CD8-positive, alpha-beta memory T cell (primary cell): ENCODE measurements at places on chromosomes 2 and 18. TPM values are rescaled to one million over a fixed set of nuclear protein-coding genes. Genes with fewer than 3 reads are reported as not detected.
A peak's percentile ranks its signal among the peaks of the same experiment; 100 is the strongest.

The RETREG2 gene
- 67.6 TPM for total RNA-seq

The CYS1 gene
- total RNA-seq = 0.20 TPM

The IL36B gene
- not detected for total RNA-seq

The GULP1 gene
- total RNA-seq = not detected

The IL1R1 gene
- 3.7 TPM for total RNA-seq

The OSBPL1A gene
- 1.3 TPM for total RNA-seq

The ZSWIM2 gene
- total RNA-seq = not detected

The GALNT5 gene
- not detected for total RNA-seq

The FAM110C gene
- 0.48 TPM for total RNA-seq

The ADCYAP1 gene
- not detected for total RNA-seq

The HAAO gene
- 0.27 TPM for total RNA-seq

The MOB4 gene
- 21.9 TPM for total RNA-seq

The ESPNL gene
- total RNA-seq = not detected

The MOB1A gene
- total RNA-seq = 177 TPM

The ARID5A gene
- total RNA-seq = 147 TPM

The MPV17 gene
- total RNA-seq = 86.4 TPM

The LYG1 gene
- total RNA-seq = 1.1 TPM

The ANKRD53 gene
- total RNA-seq = 0.35 TPM

GRCh38 chr18:11511434-11512095, 97.8 kb upstream of the SLC35G4 start:
- DNase-seq = no peak
- no peaks in the 10 kb centered on the region for H3K36me3 ChIP-seq
- H3K27me3 ChIP-seq = no peaks in the 10 kb centered on the region
- no peak overlapping the region for H3K27ac ChIP-seq
- H3K4me1 ChIP-seq = no peaks in the 10 kb centered on the region

DNA sequence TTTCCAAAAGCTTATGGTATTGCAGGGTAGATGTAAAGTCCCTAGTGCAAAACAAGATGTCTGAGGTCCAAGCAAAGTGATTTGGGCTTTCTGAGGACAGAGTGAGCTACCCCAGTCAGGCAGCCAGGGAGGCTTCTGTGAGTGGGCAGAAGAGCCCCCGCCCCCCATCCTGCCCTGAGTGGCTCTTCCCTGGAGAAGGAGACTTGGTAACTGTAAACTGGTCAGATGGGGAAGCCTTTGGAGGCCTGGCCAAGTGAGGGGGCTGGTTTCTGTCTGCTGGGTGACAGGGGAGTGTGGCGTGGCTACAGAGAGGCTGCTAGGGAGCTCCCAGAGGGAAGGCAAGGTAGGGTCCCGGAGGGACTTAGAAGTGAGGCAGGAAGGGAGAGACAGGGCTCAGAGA, 181.3 kb upstream of the HAAO start:
- no peaks in the 10 kb centered on the region for H3K4me1 ChIP-seq
- no peak overlapping the region for H3K27ac ChIP-seq
- no peak overlapping the region for H3K4me3 ChIP-seq
- DNase-seq = no peak
- no peaks in the 10 kb centered on the region for H3K36me3 ChIP-seq

DNA sequence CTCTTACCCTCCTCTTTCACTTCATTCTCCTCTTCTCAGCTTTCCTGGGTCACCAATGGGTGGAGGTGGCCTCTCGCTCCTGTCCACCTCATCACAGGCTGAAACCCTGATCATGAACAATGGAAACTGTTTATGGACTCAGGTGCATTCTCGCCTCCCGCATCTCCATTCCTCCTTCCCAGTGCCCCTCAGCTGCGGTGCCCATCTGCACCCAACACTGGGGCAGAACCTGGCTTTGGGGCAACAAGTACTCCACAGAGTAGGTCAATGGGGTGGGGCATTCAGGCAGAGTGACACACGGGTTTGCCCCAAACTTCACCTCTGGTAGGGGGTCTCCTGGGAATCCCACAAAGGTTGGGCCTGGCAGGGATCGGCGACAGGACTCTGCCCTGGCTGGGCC, 199.5 kb downstream of the RTP5 start:
- no peak for DNase-seq
- no peaks in the 10 kb centered on the region for H3K27me3 ChIP-seq
- H3K4me1 ChIP-seq = no peaks in the 10 kb centered on the region
- no peak overlapping the region for H3K4me3 ChIP-seq
- no peak overlapping the region for H3K27ac ChIP-seq

DNA sequence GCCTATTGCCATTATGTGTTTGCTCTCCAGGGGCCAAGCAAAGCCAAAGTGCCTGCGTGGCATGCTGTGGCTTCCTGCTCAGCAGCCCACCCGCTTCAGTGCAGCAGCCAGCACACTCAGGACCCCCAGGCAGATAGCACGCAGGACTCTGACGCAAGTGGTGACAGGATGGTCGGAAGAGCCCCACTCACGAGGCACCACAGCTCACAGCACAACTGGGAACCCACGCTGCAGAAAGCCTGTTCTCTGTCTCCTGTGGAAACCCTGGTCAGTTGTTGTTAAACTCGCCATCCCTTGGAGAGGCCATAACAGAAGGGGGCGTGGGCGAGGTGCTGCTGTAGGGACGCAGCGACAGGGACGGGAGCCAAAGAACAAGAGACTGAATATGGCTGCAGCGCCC, 76.4 kb downstream of the HDAC4 start:
- DNase-seq = no peak
- no peaks in the 10 kb centered on the region for H3K27me3 ChIP-seq
- H3K4me3 ChIP-seq = no peak overlapping the region
- no peaks in the 10 kb centered on the region for H3K36me3 ChIP-seq

DNA sequence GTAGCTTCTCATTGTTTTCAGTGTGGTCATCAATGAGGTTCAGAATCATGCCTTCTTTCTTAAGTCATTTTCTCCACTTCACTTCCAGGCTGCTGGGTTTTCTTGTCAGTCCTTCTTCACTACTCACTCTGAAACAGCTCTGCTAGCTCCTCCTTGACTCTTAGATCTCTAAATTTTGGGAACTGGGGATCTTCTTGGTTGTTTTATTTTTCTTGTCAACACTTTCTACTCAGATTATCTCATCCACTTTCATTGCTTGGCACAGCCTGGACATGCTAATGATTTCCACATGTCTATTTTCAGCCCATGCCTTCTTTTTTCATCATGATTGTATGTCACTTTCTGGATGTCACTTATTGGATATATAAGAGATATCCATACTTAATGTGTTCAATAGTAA, 517.8 kb upstream of the DSEL start:
- H3K27ac ChIP-seq = no peak overlapping the region
- H3K36me3 ChIP-seq = no peaks in the 10 kb centered on the region
- no peaks in the 10 kb centered on the region for H3K4me1 ChIP-seq
- H3K27me3 ChIP-seq = no peaks in the 10 kb centered on the region

- H3K4me1 ChIP-seq = peaks cover 23% of the 10 kb centered on the region
- peak; percentile 46 for DNase-seq
- H3K36me3 ChIP-seq = no peaks in the 10 kb centered on the region
- H3K27ac ChIP-seq = no peak overlapping the region
- no peaks in the 10 kb centered on the region for H3K27me3 ChIP-seq
These were observed 132.2 kb downstream of the SMAD7 start for GRCh38 chr18:48818329-48819254.

DNA sequence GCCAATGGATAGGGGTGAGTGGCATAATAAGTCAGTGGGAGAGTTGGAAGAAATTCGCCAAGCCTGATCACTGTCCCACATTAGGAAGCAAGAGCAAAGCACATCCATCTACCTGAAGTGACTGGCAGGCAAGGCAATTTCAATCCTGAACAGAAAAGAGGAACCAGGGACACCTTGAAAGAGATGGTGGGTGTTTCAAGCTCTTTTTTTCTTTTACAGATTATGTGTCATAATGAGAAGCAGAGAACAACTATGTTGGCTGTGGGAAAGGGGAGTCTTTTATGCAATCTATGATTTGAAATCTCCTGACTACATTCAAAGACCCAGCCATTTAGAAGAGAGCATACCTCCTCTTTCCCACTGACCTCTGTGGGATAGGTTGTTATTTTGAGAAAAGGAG, 63.5 kb downstream of the TGIF1 start:
- DNase-seq = no peak
- no peak overlapping the region for H3K27ac ChIP-seq
- peaks cover 13% of the 10 kb centered on the region for H3K4me1 ChIP-seq
- H3K36me3 ChIP-seq = no peaks in the 10 kb centered on the region
- H3K27me3 ChIP-seq = no peaks in the 10 kb centered on the region

GRCh38 chr2:234451242-234451641, 45.6 kb downstream of the ARL4C start:
- H3K36me3 ChIP-seq = no peaks in the 10 kb centered on the region
- H3K4me1 ChIP-seq = peaks cover 93% of the 10 kb centered on the region
- H3K4me3 ChIP-seq = peak overlapping the region; percentile 74
- no peak overlapping the region for H3K27ac ChIP-seq
- DNase-seq = no peak
- H3K27me3 ChIP-seq = no peaks in the 10 kb centered on the region

- H3K36me3 ChIP-seq = no peaks in the 10 kb centered on the region
- peaks cover 8% of the 10 kb centered on the region for H3K4me1 ChIP-seq
- DNase-seq = no peak
- H3K4me3 ChIP-seq = peak overlapping the region; percentile 49
- peak overlapping the region; percentile 87 for H3K27ac ChIP-seq
These were observed 11.5 kb downstream of the TEX44 start for GRCh38 chr2:231604101-231604684.

- H3K27me3 ChIP-seq = no peaks in the 10 kb centered on the region
- no peak overlapping the region for H3K27ac ChIP-seq
These were observed 28.7 kb downstream of the MGAT4A start for GRCh38 chr2:98702127-98702802.

DNA sequence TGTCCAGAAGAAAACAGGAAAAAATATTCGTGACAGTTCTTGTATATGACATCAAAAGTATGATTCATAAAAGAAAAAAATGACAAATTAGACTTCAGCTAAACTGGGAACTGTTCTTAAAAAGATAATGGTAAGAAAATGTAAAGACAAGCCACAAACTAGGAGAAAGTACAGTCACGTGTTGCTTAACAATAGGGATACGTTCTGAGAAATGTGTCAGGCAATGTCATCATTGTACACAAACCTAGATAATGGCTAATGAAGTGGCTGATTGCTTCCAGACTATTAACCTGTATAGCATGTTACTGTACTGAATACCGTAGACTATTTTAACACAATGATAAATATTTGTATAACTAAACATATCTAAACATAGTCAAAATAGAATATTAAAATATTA, 35.9 kb upstream of the CTIF start:
- no peak for DNase-seq
- no peak overlapping the region for H3K27ac ChIP-seq
- no peaks in the 10 kb centered on the region for H3K36me3 ChIP-seq
- no peaks in the 10 kb centered on the region for H3K27me3 ChIP-seq
- no peaks in the 10 kb centered on the region for H3K4me1 ChIP-seq

- no peaks in the 10 kb centered on the region for H3K4me1 ChIP-seq
- no peaks in the 10 kb centered on the region for H3K36me3 ChIP-seq
- H3K4me3 ChIP-seq = no peak overlapping the region
- no peak for DNase-seq
- no peaks in the 10 kb centered on the region for H3K27me3 ChIP-seq
- no peak overlapping the region for H3K27ac ChIP-seq
These were observed 5.7 kb downstream of the DSEL start for GRCh38 chr18:67510831-67511230.

DNA sequence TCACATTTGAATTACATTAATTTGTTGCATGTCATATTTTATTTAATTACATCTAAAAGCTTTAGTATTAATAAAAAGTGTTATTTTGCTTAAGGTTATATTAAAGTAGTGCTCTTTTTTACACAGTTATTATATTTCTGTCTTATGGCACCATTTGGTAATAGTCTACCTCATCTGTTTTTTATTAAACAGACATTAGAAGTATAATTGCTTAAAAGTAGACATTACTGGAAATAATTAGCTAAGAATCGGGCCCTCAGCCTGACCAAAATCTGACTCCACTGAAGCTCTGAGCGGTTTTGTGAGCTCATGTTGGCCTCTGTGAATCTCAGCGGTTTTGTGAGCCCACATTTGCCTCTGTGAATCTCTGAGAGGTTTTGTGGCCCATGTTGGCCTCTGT, 102.5 kb upstream of the SNTG2 start:
- H3K4me1 ChIP-seq = no peaks in the 10 kb centered on the region
- H3K27ac ChIP-seq = no peak overlapping the region
- DNase-seq = no peak
- no peaks in the 10 kb centered on the region for H3K27me3 ChIP-seq
- H3K4me3 ChIP-seq = no peak overlapping the region

- no peak overlapping the region for H3K4me3 ChIP-seq
- H3K27ac ChIP-seq = no peak overlapping the region
- DNase-seq = no peak
- H3K36me3 ChIP-seq = no peaks in the 10 kb centered on the region
These were observed 14.8 kb downstream of the MBD2 start for GRCh38 chr18:54209471-54210180.

DNA sequence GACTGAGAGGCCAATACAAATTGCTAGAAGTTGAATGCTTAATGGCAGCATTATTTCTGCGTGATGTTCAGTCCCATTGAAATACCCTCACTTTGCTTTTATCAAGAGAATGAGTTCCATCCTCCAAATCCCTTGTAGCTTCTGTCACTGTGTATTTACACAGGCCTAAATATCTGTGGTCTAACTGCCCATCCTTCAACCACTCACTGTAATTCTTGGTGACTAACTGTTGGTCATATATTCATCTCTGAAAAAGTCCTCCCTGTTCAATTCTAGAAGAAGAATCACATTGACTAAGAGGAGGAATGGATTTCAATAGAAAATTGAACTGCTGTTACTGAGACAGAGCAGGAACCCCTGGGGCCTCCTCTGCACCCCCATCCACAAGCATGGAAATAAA, 74.2 kb upstream of the L3MBTL4 start:
- no peak overlapping the region for H3K27ac ChIP-seq
- DNase-seq = no peak
- H3K4me3 ChIP-seq = no peak overlapping the region
- H3K36me3 ChIP-seq = no peaks in the 10 kb centered on the region
- H3K27me3 ChIP-seq = no peaks in the 10 kb centered on the region

- no peak overlapping the region for H3K27ac ChIP-seq
- H3K36me3 ChIP-seq = no peaks in the 10 kb centered on the region
- DNase-seq = no peak
These were observed 3.2 kb downstream of the DSEL start for GRCh38 chr18:67513280-67513679.

DNA sequence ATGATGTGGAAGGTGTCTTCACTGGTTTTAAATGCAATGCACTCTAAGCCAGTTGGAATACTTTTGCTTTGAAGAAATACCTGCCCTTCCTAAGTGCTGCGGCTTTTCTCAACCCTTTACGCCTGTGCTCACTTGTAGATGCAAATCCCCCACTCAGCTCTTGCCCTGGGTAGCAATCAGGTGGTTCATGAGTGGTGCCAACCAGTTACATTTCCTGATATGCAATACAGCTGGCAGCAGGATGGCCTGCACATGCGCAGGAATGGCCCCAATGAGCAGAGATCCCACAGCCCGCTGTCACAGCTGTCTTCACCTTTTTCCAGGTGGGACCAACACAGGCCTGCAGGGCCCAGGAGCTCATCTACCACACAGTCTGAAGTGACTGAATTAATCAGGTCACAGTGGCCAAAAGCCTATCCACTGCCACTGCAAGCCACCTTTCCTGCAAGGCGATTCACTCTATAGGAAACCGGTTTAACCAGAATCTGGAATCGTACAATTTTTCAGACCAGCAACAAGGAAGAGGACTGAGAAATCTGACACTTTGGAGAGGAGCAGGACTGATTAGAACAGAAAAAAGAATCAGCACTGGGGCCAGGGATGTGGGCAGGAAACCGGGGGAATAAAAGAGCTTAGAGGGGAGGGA, 247.8 kb downstream of the MYT1L start:
- no peak overlapping the region for H3K4me3 ChIP-seq
- no peak for DNase-seq
- no peaks in the 10 kb centered on the region for H3K36me3 ChIP-seq

- H3K27me3 ChIP-seq = no peaks in the 10 kb centered on the region
- DNase-seq = no peak
- H3K36me3 ChIP-seq = no peaks in the 10 kb centered on the region
- peaks cover 5% of the 10 kb centered on the region for H3K4me1 ChIP-seq
- no peak overlapping the region for H3K4me3 ChIP-seq
- H3K27ac ChIP-seq = no peak overlapping the region
These were observed 5.9 kb upstream of the RALB start for GRCh38 chr2:120246546-120247300.
